Activated T-helper 1 cell treated with Interleukin-2 at 50 U/mL for 16 hours (primary cell): ENCODE measurements at places on chromosomes 6 and 20.

GRCh38 chr6:148140772-148141557, 201.7 kb upstream of the SASH1 start:
- DNase-seq: no peak

DNA sequence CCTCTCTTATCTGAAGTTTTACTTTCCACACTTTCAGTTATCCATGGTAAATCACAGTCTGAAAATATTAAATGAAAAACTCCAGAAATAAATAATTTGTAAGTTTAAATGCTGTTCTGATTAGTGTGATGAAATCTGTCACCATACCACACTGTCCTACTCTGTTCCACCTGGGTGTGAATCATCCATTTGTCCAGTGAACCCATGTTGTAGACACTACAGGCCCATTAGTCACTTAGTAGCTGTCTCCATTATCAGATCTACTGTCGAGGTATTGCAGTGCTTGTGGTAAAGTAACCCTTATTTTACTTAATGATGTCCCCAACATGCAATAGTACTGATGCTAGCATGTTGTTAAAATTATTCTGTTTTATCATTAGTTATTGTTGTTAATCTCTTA, 29.2 kb upstream of the MMS22L start:
- DNase-seq: no peak

DNA sequence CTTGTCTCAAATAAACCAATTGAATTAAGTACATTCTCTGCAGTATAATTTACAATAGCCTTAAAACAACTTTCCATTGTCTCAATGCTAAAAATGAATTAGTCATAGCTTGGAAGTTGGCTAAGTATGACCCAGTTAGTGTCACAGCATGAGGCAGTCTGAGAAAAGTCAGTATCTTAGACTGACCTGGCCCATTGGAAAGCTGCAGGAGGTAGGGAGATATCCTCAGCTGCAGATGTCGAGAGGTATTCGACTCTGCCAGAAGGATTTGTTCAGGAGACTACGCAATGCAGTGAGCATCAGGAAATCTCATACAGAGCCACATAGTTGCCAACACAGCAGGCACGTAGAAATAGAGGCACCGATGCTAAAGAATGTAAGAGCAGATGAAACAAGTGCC, 350.9 kb upstream of the NRSN1 start:
- DNase-seq: no peak

DNA sequence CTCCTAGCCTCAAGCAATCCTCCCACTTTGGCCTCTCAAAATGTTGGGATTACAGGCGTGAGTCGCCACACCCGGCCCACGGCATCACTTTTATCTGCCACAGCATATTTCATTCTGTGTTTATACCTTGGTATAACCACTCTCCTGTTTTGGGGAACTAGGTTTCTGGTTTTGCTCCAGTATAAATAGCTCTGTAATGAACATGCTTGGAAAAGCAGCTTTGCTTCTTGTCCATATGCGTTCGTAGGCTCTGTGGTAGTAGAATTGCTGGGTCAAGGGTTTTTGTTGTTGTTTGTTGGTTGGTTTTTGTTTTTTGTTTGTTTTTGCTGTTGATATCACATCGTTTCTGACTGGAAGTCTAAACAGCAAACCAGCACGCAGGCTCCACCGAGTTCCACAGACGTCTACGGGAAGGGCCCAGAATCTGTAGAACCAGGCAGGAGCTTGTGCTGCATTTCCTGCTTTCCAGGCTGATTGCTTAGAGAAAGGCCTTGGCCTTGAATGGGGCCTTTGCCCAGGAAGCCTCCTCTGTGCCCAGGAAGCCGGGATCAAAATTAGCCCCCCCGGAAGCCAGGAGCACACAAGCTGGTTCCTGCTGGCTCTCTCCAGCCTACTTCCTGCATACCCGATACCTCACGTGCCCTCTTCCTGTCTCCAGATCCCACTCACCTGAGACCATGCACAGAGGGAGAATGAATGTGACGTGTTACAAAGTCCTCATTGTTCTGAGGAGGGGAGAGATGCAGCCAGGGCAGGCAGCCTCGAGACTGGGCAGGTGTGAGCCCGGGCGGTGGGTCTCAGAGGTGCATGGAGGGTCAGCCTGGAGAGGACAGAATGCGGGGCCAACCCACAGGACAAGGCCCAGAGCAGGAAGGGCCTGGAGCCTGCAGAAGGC, 34.7 kb downstream of the AAR2 start:
- no peak for DNase-seq

GRCh38 chr6:5732496-5732895, 274.2 kb downstream of the NRN1 start:
- DNase-seq: no peak

- DNase-seq: no peak
Observed at GRCh38 chr20:1938464-1939269, 43.5 kb downstream of the SIRPA start.

DNA sequence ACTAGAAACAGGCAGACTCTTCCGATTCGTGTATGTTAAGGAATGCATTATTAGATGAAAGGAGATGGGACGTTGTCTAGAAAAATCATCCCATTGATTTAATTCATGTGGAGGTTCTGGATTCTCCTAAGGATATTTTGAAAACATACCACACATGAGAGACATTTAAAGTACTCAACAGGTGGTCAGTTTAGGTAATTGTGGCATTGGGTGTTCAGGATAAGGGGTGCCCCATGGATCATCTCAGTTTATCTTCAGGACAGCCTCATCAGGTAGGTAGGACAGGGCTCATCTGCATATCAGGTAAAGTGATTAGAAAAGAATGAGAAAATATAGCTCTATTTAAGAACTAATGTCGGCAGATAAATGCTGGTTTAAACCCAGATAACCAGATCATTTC, 15.9 kb upstream of the PDE10A start:
- DNase-seq: no peak
